ENCODE measurements at places on chromosomes 6 and 20.
A peak's percentile ranks its signal among the peaks of the same experiment; 100 is the strongest.

DNA sequence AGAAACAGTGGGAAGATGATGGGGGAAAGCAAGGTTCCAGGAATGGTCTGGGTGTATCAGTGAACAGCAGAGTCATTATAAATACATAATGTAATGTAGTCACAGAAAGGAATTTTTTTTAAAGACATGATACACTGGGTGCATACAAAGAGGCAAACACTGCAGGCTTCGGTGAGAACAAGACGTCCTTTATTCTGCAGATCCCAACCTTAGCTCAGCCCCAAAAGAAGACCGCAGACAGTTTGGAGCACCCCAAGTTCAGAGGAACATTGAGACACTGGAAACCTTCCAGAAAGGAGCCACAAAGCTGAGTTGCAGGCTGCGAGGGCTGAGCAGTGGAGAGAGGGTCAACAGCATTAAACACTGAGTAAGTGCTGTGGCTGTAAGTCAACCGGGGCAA is 30.6 kb upstream of the FOXC1 start:
- no peak for DNase-seq

DNA sequence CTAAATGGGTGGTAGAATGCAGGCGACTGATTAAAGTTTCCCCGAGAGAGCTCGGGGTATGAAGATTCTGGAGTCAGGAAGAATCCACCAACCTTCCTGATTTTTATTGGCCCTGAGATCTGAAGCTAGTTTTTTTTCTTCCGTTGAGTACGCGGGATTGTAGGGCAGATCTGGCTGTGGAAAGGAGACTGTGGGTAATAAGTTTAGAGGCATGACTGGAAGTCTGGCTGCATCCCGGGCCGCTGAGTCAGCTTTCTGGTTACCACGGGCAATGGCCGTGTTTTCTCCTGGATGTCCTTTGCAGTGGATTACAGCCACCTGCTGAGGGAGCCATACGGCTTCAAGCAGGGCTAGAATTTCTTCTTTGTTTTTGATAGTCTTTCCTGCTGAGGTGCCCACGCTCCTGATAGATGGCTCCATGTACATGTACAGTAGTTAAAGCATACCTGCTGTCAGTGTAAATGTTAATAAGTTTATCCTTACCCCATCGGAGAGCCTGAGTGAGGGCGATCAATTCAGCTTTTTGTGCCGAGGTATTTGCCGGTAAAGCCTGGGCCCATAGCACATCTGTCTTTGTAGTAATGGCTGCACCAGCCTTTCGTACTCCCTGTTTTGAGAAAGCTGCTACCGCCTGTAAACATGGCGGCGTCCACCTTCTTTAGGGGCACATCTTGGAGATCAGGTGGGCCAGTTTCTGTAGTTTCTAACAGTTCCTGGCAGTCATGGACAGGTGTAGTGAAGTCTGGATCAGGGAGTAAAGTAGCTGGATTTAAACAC is 154.0 kb downstream of the TRIM27 start:
- DNase-seq = no peak

GRCh38 chr20:48817367-48818030 is 10.3 kb downstream of the PREX1 start:
- DNase-seq = no peak

GRCh38 chr20:36279776-36280175 is 26.4 kb upstream of the DLGAP4 start:
- no peak for DNase-seq

DNA sequence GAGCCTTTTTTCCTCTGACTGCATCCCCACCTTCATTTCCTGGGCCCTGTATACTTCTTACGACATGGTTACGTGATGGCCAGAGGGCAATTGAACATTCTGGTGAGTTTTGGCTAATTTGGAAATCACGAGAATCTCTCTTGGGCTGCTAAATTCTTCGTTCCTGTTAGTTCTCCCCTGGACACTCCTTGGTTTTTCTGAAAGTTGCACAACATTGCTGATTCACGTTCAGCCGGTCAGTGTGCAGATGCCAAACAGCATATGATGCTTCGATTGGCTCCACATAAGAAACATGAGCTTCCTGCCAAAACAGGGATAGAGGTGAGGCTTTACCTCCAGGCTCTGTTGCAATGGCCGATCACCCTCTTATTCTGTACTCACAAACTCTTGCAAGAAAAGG is 119.4 kb upstream of the LY86 start:
- no peak for DNase-seq

DNA sequence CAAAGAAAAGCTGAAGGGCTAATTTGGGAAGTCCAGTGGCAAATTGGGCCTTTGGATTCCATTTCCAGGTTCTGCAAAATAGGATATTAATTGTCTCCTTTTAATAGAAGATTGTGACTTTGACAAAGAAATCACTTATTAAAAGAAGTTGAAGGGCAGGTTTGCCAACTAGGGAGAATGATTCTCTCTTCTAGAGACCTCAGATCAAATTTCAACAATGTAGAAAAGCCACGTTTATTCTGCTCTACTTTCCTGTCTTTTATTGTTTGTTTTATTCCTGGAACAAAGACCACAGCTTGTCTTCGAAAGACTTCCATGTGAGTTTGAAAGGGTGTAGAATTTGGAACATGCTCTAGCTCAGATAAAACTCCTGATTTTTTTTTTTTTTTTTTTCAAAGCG is 65.5 kb upstream of the PRL start:
- no peak for DNase-seq

GRCh38 chr20:25214819-25215218 is 19.3 kb downstream of the ENTPD6 start:
- no peak for DNase-seq

DNA sequence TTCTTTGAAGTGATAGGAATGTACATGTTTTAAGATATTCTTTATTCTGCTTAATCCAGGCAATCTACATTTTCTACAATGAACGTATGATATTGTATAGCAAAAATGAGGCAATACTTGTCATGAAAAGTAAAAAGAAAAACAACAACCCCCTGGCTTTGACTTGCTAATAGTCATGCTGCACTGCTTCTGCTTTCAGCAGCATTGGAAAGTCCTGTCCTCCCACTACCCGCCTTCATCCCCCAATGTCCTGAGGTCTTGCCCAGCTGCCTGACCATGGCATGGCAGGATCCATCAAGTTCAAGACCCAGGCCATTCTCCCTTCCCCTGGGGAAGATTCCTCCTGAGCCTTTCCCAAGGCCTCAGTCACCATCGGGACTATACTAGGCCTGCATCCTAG is 156.5 kb downstream of the SH3BGRL2 start:
- DNase-seq = no peak

DNA sequence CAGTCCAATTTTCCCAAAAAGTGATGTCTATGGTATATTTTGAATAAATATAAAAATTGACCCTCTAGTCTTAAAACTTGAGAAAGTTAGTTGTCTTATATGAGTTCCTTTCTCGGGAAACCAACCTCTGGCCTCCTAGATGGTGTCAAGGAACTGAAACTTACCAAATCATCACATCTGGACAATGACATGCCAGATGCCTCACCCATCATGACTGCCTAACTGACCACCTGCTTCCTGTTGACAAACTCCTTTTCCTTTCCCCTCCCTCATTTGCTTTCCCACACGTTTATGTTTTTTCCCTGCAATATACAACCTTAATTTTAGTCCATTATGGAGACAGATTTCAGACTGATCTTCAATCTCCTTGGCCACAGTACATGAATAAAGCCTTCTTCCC is 731.0 kb downstream of the EPHA7 start:
- no peak for DNase-seq

DNA sequence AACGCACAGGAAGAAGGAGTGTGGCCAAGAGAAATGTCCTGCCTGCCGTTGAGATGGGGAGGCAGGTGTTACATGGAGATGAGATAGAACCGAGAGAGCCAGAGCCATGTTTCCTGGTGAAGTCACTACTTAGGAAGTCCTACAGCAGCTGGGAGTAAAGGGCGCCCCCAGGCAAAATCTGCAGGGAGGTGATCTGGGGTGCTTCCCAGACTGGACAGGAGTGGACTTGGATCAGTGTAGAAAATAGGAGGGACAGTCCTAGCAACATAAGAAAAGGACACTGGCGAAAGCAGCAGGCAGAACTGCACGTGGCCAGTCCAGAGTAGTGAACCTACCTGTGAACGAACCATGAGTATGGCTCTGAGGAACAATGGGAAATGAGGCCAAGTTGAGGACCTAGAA is 85.3 kb downstream of the CD164 start:
- DNase-seq = no peak

DNA sequence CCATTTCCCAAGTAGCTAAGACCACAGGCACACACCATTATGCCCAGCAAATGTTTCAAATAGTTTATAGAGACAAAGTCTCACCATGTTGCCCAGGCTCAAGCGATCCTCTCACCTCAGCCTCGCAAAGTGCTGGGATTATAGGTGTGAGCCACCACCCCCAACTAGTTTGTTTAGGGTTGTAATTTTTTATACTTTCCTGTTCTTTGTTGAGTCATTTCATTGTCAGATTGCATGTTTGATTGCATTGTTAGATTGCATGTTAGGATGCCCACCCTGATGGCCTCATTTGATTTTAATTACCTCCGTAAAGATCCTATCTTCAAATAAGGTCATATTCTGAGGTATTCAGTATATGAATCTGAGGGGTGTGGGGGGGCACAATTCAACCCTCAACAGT is 73.3 kb upstream of the SASH1 start:
- no peak for DNase-seq

GRCh38 chr20:36957875-36958667 is 6.6 kb upstream of the SAMHD1 start:
- DNase-seq = no peak

DNA sequence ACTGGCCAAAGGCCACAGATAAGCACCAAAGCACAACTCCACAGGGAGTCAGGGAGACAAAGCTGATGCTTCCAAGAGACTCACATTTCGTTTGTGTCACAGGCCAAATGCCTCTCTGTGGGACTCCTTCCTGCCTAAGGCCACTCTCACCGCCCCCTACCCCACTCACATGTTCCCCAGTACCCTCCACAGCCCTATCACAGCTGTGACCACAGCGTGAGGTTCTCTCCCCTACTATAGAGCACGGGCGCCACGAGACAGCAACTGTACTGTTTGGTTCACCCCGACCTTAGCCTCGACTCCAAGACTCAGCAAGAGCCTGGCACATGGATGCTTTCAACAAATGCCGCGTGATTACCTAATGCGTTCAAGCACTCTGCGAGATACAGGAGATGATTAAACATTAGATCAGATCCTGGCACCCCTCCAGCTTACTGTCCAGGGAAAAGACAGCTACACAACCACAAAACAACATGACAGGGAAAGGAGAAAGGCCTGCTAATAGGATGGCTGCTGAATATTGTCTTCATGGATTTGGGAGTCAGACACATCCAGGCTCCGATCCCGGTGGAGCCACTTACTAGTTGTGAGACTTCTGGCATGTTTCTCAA is 105.5 kb downstream of the AGPAT4 start:
- DNase-seq = no peak

GRCh38 chr6:652865-653264 is 4.0 kb downstream of the HUS1B start:
- DNase-seq = no peak

- no peak for DNase-seq
These were observed 43.0 kb downstream of the PYGB start for GRCh38 chr20:25290646-25291431.

GRCh38 chr20:48769069-48769983 is 58.5 kb downstream of the PREX1 start:
- peak; percentile 63 for DNase-seq

DNA sequence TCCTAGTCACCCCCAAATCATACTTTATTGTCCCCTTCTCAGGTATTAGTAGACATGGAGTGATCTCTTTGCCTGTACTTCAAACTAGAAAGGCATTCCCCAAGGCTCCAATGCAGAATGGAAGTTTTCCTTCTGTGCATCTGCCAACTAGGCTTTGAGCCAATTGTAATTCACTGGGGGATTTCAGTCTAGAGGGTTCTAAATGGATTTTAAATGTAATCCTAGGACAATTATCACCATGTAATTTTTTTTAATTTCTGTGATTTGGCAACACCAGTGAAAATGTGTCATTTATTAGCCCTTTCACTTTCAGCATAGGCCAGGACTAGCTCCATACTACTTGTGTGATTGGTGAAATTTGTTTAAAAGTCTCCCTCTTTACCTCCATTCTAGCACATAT is 557.6 kb upstream of the MARCKS start:
- DNase-seq = no peak

- no peak for DNase-seq
These were observed 76.6 kb upstream of the CCDC167 start for GRCh38 chr6:37576336-37576737.

DNA sequence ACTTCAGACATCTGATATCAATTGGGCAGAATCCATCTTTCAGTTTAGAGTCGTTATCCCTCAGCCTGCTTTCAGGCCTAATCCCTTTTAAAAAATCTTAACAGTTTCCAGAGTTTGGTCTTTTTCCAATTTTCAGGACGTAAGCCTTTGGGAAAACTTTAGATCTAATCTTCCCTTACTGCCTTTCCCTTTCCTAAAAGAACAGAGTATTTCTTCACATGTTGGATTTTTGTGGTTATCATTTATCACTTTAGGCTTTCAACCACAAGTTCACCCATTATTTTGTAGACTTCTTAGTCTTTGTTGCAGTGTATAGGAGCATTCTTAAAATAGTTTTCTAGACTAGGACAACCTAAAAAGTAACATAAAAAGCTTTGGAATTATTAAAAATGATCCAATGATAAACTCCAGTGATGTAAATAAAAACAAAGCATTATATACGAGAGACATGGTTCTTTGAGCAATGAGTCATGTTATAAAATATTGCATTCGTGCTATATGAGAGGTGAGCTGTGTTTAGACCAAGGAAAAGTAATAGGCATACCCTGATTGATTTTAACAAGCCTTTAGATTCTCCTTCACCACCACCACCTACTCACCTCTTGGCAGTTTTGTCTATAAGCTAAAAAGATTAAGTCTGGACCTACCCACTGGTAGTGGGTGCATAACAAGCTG is 90.4 kb upstream of the MCHR2 start:
- no peak for DNase-seq

DNA sequence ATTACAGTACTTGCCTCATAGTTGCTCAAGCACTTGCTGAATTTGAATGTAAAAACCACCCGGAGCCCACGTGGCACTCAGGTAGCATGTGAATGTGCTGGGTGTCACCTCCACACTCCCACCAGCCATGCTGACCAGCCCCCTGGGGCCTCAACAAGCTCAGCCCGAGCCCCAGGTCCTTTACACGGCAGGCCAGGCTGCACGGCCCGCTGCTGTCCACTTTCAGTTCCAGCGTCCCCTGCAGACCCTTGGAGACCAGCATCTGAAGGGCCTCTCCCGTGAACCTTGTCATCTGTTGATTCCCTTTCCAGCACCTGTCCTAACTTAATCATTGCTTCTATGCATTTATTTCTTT is 33.3 kb upstream of the ZBP1 start:
- peak; percentile 47 for DNase-seq

DNA sequence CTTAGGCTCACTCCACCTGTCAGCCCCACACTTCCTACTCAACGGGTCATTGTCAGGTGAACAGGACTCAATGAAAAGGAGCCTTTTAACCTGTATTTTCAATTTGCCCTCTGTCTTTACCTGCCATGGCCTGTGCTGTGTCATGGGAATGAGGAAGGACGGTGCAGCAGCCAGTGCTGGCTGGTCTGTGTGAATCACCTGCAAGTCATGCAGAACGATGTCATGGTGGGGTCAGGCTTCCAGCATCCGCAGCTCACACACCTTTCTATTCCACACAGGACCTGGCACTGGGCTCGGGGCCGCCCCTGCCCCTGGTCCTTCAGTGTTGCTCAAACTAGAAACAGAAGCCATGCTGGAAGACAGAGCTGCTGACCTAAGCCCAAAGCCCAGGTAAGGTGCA is 188.7 kb upstream of the GMDS start:
- DNase-seq = no peak
